ENCODE measurements at places on chromosomes 1 and 21.
A peak's percentile ranks its signal among the peaks of the same experiment; 100 is the strongest.

GRCh38 chr1:26032656-26033357 lies 11.2 kb downstream of the EXTL1 start:
- no peak for DNase-seq

- DNase-seq: no peak
These were observed 7.4 kb downstream of the LDLRAP1 start for GRCh38 chr1:25550683-25551310.

DNA sequence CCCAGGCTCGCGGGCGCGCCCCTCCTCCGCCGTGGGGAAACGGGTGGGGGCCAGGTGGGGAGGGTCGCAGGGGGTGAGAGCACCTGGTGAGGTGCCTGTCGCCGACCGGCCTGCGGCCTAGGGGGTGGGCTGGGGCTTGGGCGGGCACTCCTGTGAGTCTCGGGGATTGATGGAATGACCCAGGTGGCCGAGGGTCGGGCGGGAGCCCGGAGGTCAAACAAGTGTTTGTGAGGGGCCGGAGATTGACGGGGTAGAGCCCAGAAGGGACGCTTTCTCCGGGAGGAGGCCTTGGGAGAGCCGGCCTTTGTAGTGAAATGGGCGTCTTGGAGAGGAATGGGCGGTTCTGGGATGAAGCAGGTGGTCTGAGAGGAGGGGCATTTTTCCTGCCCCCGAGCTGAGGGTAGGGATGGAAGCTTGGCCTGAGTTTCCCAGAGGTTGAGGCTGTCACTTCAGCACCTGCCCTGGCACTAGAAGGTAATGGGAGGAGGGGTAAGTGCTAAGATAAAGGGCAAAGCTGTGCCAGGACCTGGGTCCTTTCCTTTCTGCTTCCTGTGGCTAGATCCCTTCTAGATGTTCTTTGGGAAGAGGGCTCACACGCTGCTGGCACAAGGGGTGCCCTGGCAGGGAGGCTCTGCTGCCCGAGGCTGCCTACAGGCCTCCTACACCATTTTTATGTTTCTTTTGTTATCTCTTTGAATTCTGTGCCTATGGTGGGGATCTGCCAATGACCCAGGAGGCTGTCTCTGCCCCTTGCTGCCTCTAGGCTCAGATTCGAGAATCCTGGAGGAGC lies 56.1 kb downstream of the NDUFS5 start:
- no peak for DNase-seq

- DNase-seq: no peak
These were observed 56.3 kb upstream of the NFASC start for GRCh38 chr1:204814166-204814884.

GRCh38 chr21:42236693-42237092 lies 17.8 kb downstream of the ABCG1 start:
- no peak for DNase-seq

DNA sequence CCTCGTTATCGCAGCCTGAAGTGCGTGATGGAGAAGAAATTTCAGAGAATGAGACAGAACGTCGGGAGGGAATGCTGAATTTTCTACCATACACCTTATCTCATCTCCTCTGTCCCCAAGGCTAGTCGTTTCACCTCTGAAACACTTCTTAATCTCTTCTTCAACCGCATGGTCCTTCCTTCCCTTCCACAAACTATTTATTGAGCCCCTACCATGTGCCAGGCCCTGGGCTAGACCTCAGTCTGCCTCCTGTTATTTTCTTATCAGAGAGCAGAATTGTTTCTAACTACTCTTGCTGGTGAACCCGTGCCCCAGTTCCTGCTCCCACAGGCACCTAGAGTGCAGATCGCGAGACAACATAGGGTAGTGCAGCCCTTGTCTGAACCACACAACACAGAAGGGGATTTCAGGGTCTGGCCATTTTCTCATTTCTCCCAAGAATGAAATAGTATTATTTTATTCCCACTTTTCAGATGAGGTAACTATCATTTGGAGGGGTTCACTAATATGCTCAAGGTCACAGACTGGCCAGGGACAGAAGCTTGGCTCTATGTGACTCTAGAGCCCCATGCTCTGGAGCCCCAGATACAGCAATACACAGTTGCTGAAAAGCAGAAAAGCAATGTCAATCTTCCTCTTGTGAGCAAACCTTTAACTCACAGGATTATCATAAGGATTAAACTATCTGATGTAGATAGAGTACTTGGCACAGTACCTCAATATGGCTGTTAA lies 598 bp upstream of the ADIPOR1 start:
- DNase-seq: no peak

GRCh38 chr1:162943622-162944021 lies 82.6 kb upstream of the CCDC190 start:
- DNase-seq: no peak

DNA sequence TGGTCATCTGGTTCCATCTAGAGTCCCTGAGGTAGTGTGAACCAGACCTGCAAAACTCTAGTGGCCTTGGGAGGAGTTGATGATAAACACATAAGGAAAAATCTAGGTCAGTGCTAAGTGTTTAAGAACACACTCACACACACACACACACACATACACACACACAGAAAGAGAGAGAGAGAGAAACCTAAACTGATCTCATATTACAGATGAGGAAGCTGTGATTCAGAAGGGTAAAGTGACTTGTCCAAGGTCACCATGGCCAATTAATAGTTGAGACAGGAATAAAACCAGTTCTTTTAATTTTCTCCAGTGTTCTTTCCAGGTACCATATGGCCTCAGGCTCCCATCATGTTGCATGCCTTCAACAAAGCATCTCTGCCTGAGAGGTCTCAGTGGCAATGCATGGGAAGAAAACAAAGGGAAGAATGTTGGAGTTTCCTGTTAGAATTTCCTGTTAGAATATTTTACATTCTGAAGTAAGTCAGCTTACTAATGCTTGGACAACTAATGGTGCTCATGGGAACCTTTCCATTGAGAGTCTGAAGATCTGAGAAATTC lies 77.3 kb upstream of the TSPAN2 start:
- DNase-seq: no peak

DNA sequence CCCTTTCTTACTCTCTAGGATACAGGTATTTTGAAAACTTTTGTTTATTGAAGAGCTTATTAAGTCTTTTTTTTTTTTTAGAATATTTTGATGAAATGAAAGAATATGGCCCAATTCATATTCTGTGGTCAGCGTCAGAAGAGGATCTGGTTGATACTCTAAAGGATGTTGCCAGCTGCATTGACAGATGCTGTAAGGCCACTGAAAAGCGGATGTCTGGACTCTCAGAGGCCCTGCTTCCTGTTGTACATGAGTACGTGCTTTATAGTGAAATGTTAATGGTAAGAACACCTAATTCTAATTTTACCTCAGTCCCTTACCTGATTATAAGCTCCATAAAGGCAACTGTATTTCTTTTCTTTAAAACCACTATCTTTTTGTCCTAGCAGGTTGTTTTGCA lies 37.1 kb downstream of the SNX7 start:
- DNase-seq: no peak

DNA sequence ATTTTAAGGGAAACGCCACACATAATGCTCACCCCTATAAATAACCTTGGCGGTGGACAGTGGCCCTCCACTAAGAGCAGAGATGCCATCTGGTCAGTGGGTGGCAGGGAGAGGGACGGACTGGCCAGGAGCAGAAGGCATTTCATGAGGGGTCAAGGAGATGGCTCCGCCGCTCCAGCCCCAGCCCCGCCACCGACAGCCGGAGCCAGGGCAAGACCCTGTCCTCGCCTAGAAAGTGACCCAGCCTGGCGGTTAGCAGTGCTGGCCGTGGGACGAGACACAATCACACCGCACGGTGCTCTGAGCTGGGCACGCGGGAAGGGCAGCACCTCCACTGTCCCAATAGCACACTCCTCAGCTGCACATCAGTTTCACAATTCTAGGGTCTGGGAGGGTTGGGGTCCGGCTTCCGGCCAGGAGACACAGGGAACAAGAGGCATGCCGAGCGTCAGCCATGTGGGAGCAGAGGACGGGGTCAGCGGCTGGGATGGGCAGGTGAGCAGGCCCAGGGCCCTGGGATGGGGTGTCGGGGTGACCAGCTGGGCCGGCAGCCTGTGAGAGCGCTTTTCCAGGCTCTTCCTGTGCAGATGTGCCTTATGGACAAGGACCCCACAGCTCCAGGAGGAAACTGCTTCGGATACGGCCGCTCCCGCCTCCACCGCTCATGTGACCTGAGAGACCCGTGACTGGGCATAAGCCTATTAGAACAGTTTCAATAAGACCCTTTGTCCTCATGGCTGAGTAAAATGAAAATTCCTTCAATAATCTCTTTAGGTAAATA lies 5.7 kb downstream of the SLC19A1 start:
- DNase-seq: peak; percentile 11

- no peak for DNase-seq
These were observed 9.8 kb upstream of the GJA8 start for GRCh38 chr1:147892731-147893214.

DNA sequence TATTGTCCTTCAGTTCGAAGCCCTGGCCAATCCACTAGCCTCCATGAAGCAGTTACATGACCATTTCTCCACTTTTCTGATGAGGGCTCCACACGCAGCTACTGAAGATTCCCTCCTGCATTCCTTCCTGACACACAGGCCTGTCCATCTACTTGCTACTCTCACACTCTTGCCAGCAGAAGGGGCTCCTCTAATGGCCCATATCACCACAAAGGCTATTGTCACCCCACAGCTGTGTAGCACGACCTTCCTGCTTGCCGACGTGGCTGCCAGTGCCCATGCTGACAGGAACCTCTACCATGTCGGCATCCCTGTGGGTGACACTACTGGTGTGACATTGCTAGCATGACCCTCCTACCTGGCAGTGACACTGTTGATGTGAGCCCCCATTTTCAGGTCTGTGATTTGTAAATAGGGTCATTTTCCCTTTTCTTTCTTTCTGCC lies 1528.6 kb upstream of the TPTE start:
- no peak for DNase-seq

DNA sequence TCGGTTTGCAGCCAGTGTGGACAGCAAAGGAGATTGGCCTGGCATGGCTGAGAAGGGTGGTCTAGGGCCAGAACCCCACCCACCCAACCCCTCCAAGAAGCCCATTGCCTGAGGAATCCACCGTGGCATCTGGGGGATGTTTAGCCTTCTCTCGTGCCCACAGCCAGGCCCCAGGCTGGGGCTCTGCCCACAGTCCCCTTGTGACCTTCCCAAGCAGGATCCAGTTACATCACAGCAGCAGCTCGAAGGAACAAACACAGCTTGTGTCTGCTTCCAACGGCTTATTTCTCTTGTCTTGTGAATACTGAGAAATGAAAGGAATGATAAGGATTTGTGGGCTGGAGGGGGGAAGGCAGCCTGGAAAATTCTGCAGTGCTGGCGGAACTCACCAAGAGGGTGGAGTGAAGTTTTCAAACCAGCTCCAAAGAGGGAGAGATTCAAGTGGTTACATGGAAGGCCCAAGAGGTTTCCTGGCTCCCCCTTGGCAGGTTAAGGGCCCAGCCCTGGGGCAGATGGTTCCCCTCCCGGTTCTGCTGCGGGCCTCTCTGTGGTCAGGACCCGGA lies 61.6 kb downstream of the DHRS3 start:
- no peak for DNase-seq

DNA sequence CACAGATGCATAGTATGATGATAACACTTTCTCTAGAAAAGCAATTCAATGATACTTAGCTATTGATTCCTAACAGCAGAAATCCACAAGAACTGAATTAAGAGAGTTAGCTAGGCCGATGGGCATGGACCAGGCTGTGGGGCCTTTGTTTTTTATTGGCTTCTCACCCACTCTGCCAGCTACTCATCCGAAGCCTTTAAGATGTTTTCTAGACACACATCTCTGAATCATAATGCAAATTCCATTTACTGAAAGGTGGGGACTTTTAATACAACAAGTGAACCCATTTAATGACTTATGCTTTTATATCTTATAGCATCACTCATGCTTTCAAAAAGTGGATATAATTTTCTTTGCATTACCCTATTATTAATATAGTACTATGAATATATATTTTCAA lies 170.2 kb downstream of the RUNX1 start:
- no peak for DNase-seq

- DNase-seq: no peak
These were observed 8.9 kb upstream of the DYRK1A start for GRCh38 chr21:37357691-37358090.

GRCh38 chr21:32483293-32483595 lies 70.7 kb downstream of the EVA1C start:
- DNase-seq: no peak

DNA sequence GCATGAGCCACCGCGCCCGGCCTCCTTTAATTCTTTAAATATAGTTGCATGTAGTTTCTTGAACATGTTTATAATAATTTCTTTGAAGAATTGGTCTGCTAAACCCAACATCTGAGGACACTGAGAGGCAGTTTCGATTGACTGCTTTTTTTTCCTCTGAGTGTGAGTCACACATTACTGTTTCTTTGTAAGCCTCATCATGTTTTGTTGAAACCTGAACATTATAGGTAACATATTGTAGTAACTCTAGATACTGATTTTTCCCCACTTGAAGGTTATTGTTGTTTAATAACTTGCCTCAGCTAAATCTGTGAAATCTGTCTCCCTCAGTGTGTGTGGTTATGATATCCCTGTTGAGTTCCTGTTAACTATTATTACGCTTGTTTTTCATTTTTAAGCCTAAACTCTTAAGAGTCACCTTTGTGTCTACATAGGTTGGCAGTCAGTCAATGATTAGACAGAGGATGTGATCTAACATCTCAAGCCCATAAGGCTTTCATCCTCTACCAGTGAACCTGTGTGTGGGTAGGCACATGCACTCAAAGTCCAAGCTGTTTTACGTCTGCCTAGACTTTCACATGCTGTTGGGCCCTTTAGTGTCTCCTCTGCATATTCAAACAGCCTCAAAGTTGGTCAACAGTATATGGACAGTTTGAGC lies 155.5 kb downstream of the KCNH1 start:
- no peak for DNase-seq

DNA sequence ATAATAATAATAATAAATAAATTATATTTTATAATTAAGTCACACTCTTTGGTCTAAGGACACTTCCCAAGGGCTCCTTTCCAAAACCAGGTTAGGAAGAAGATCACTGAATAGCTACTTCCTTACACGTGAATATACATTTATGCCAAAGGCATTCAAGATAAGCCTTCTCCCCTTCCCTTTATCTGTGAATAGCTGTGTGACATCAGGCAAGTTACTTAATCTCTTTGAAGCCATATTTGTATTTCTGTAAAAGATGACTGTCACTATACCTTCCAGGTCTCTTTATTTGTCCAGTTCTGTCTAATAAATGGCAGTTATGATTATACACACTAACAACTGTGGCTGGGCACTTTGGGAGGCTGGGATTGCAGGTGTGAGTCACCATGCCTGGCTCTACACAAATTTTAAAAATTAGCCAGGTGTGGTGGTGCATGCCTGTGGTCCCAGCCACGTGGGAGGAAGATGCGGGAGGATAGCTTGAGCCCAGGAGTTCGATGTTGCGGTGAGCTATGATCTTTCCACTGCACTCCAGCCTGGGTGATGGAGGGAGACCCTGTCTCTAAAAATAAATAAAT lies 5.5 kb upstream of the RNF11 start:
- no peak for DNase-seq

GRCh38 chr1:93669369-93669768 lies 12.3 kb downstream of the BCAR3 start:
- no peak for DNase-seq

GRCh38 chr1:54716299-54717047 lies 812 bp downstream of the TTC4 start:
- no peak for DNase-seq

- no peak for DNase-seq
These were observed 148.9 kb downstream of the PBX1 start for GRCh38 chr1:164707868-164708331.

- no peak for DNase-seq
These were observed 7.4 kb downstream of the SPRR5 start for GRCh38 chr1:152954436-152954835.

Data from activated CD8-positive, alpha-beta memory T cell treated with anti-CD3 and anti-CD28 coated beads, Interleukin-2, amount 50 U/mL, for 4 hours (primary cell).